ENCODE measurements at places on chromosomes 6 and 20.
A peak's percentile ranks its signal among the peaks of the same experiment; 100 is the strongest.

DNA sequence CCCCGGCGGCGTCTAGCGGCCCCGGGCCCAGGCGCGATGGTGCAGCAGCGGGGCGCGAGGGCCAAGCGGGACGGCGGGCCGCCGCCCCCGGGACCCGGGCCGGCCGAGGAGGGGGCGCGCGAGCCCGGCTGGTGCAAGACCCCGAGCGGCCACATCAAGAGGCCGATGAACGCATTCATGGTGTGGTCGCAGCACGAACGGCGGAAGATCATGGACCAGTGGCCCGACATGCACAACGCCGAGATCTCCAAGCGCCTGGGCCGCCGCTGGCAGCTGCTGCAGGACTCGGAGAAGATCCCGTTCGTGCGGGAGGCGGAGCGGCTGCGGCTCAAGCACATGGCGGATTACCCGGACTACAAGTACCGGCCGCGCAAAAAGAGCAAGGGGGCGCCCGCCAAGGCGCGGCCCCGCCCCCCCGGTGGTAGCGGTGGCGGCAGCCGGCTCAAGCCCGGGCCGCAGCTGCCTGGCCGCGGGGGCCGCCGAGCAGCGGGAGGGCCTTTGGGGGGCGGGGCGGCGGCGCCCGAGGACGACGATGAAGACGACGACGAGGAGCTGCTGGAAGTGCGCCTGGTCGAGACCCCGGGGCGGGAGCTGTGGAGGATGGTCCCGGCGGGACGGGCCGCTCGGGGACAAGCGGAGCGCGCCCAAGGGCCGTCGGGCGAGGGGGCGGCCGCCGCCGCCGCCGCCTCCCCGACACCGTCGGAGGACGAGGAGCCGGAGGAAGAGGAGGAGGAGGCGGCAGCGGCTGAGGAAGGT is 715 bp downstream of the SOX12 start:
- H3K27me3 ChIP-seq = no peaks in the 10 kb centered on the region
- no peaks in the 10 kb centered on the region for H3K36me3 ChIP-seq
- DNase-seq = no peak
- peak overlapping the region; percentile 47 for H3K27ac ChIP-seq
- H3K4me3 ChIP-seq = peak overlapping the region; percentile 63

GRCh38 chr20:41217422-41217821 is 80.1 kb downstream of the PLCG1 start:
- DNase-seq = no peak
- H3K27me3 ChIP-seq = no peaks in the 10 kb centered on the region
- no peaks in the 10 kb centered on the region for H3K36me3 ChIP-seq

- no peaks in the 10 kb centered on the region for H3K4me1 ChIP-seq
- H3K27me3 ChIP-seq = peaks cover 2% of the 10 kb centered on the region
- no peak overlapping the region for H3K4me3 ChIP-seq
- H3K36me3 ChIP-seq = no peaks in the 10 kb centered on the region
Observed at GRCh38 chr6:139608466-139609261, 234.2 kb upstream of the CITED2 start.

DNA sequence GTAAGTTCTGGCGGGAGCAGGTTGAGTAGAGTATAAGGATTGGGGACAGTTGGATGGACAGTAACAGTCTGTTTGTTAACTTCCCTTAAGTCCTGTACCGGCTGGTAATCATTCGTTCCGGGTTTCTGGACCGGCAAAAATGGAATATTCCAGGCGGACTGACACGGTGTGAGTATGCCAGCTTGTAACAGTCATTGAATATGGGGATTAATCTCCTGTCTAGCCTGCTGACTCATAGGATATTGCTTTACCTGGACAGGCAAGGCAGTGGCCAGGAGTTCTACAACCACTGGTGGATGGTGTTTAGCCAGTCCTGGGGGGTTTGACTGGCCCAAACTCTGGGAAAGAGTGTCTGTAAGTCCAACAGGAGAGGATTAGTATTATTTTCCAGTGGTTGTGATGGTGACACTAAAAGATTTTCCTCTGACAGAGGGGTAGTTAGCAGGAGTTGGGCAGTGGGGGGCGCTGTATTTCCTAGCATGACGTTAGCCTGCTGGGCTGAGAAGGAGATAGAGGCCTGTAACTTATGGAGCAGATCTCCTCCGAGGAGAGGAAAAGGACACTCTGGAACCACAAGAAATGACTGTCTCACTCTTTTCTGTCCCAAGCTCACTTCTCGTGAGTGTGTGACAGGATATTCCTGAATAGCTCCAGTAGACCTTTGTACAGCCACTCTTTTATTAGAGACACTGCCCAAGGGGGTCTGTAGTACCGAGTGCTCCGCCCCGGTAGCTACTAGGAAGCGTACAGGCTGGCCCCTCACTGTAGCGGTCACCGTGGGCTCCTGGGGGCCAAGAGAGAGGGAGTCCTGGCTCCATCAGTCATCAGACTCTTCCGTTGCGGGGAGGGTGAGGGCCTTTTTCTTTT is 152.2 kb downstream of the TRIM27 start:
- peaks cover 8% of the 10 kb centered on the region for H3K4me1 ChIP-seq
- no peak overlapping the region for H3K27ac ChIP-seq
- peaks cover 46% of the 10 kb centered on the region for H3K27me3 ChIP-seq

DNA sequence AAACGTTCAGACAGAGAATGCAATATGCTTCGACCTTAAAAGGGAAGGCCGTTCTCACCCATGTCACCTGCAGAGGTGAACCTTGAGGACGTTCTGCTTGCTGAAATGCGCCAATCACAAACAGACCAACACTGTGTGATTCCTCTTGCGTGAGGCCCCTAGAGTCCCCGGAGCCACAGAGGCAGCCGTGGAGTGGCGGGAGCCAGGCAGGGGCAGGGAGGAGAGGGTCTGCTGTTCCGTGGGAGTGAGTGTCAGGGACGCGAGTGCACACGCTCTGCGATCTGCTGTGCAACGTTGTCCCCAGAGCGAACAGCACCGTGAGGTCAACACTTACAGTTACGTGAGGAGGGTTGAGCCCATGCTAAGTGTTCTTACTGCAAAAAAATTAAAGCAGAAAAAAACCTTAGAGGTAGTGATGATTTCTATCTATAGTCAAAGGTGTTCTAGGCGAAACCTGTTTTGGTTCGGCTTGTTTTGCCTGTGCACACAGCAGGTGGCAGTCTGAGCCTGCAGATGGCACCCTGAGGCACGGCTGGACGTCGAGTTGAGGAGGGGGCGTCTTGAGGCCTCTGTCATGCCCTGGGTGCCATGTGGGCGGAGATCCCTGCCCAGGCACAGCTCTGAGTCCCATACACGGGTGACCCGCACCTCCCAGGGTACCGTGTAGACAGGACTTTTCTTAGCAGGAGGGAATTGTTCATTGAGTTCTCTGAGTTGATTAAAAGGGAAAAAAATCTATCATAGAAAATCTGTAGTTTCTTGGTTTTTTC is 71.7 kb upstream of the FRMD1 start:
- H3K27ac ChIP-seq = no peak overlapping the region
- H3K4me3 ChIP-seq = no peak overlapping the region
- H3K36me3 ChIP-seq = no peaks in the 10 kb centered on the region
- H3K27me3 ChIP-seq = peaks cover 18% of the 10 kb centered on the region
- DNase-seq = no peak
- H3K4me1 ChIP-seq = no peaks in the 10 kb centered on the region

- H3K4me3 ChIP-seq = no peak overlapping the region
- H3K36me3 ChIP-seq = no peaks in the 10 kb centered on the region
- no peaks in the 10 kb centered on the region for H3K4me1 ChIP-seq
- no peaks in the 10 kb centered on the region for H3K27me3 ChIP-seq
- no peak for DNase-seq
Observed at GRCh38 chr6:111957623-111958315, 84.5 kb upstream of the FYN start.

DNA sequence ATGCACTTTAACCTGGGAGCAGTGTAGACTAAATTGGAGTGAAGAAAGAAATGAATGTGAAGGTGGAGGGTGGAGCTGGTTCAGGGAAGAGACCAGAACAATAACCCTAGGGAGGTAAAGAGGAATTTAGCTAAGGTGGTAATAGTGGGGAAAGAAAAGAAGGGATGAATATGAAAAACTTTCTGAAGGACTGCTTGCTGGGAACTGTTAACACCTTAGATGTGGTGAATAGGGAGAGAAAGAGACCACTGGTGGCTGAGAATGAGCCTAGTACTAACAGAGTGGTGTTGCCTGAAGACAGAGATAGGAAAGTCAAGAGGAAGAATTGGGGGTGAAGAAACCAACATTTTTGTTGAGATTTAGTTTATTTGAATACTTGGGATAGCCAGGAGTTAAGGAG is 78.4 kb upstream of the HS3ST5 start:
- H3K4me3 ChIP-seq = no peak overlapping the region
- H3K4me1 ChIP-seq = no peaks in the 10 kb centered on the region
- H3K27me3 ChIP-seq = no peaks in the 10 kb centered on the region
- H3K27ac ChIP-seq = no peak overlapping the region
- DNase-seq = no peak

- no peak overlapping the region for H3K27ac ChIP-seq
- H3K4me3 ChIP-seq = no peak overlapping the region
- no peak for DNase-seq
- no peaks in the 10 kb centered on the region for H3K36me3 ChIP-seq
- no peaks in the 10 kb centered on the region for H3K27me3 ChIP-seq
- no peaks in the 10 kb centered on the region for H3K4me1 ChIP-seq
Observed at GRCh38 chr20:47795214-47795907, 10.1 kb upstream of the SULF2 start.

- H3K4me3 ChIP-seq = no peak overlapping the region
- H3K36me3 ChIP-seq = no peaks in the 10 kb centered on the region
- no peak overlapping the region for H3K27ac ChIP-seq
- DNase-seq = no peak
- H3K27me3 ChIP-seq = peaks cover 7% of the 10 kb centered on the region
- H3K4me1 ChIP-seq = peaks cover 13% of the 10 kb centered on the region
Observed at GRCh38 chr6:130697271-130697994, 129.8 kb upstream of the SMLR1 start.

DNA sequence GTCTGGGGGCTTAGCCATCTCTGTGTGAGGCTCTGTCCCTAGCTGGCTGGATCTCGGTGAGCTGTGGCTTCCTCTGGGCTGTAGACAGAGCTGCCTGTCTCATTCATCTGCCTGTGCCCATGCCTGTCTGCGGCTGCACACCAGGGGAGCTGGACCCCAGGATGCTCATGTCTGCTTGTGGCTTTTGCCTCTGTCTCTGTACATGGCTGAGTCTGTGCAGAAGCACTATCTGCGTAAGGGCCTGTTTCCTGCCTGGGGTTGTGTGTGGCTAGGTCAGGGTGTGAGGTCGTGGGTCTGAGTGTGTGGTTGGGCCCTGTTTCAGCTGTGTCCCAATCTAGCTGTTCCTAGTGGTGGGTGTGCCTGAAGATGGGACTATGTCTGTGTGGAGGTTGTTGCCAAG is 68.2 kb downstream of the CDH22 start:
- DNase-seq = no peak
- no peak overlapping the region for H3K4me3 ChIP-seq
- no peak overlapping the region for H3K27ac ChIP-seq
- no peaks in the 10 kb centered on the region for H3K4me1 ChIP-seq
- H3K36me3 ChIP-seq = no peaks in the 10 kb centered on the region
- H3K27me3 ChIP-seq = peaks cover 54% of the 10 kb centered on the region

- DNase-seq = no peak
- no peak overlapping the region for H3K4me3 ChIP-seq
- H3K27me3 ChIP-seq = no peaks in the 10 kb centered on the region
- no peak overlapping the region for H3K27ac ChIP-seq
- no peaks in the 10 kb centered on the region for H3K4me1 ChIP-seq
Observed at GRCh38 chr20:7499201-7499600, 441.1 kb downstream of the HAO1 start.

- no peak overlapping the region for H3K27ac ChIP-seq
- H3K36me3 ChIP-seq = no peaks in the 10 kb centered on the region
- H3K27me3 ChIP-seq = peaks cover 43% of the 10 kb centered on the region
- no peak overlapping the region for H3K4me3 ChIP-seq
Observed at GRCh38 chr6:105985816-105986632, 100.1 kb upstream of the PRDM1 start.

Data from T-cell (primary cell).